ENCODE measurements at places on chromosomes 13 and 19.

- DNase-seq: no peak
Measured at GRCh38 chr13:87669379-87669978, 1.7 kb upstream of the SLITRK5 start.

DNA sequence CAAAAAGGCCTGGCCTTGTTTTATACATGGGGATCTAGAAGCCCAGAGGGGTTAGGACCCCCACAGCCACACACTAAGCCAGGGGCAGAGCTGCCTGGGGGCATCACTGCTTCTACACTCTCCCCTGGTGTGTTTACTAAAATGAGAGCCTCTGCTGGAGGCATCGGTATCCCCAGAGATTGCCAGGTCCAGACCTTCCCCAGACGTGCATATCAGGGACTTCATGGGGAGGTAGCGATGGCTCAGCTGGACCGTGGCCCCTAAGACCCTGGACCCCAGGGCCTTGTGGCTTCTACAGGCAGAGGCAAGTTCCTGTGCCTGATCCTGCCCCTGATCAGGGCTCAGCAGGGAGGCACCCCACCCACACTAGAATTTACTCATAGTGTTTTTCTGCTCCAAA lies 13.5 kb downstream of the CLPTM1 start:
- no peak for DNase-seq

- DNase-seq: no peak
Measured at GRCh38 chr19:35731353-35731752, 10.9 kb downstream of the IGFLR1 start.

- peak; percentile 82 for DNase-seq
Measured at GRCh38 chr13:105202354-105202753, 1333.1 kb downstream of the EFNB2 start.

DNA sequence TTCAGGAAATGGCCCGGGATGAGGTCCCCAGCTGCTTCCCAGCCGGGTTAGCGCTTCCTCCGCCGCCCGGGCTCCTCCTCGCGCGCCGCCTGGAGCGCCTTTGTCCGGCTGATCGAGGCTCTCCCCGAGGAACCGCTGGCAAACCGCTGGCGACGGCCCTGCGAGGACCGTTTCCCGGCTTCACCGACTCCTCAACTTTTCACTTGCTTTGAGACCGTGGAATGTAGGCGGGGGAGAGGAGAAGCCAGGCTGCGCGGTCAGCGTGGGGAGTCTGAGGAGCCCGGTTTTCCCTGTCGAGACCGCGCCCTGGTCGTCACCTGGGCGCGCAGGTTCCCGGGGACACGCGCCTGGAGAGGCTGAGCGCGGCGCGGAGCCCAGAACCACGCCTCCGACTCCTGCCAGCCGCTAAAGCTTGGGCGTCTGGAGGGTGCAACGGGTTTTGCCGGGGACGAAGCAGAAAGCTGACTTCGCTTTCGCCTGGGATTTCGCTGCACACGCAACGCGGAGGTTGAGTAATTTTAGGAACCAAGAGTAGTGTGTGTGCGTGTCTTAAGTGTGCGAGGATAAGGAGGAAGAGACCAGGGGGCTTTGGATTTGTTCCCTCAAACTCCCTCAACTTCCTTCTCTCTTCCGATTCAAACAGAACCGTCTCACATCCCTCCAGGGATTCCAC lies 7.3 kb upstream of the DGKH start:
- no peak for DNase-seq

GRCh38 chr13:59250336-59251189 lies 913.2 kb downstream of the DIAPH3 start:
- DNase-seq: no peak

- no peak for DNase-seq
Measured at GRCh38 chr19:55306712-55307111, 18.4 kb downstream of the TMEM150B start.

DNA sequence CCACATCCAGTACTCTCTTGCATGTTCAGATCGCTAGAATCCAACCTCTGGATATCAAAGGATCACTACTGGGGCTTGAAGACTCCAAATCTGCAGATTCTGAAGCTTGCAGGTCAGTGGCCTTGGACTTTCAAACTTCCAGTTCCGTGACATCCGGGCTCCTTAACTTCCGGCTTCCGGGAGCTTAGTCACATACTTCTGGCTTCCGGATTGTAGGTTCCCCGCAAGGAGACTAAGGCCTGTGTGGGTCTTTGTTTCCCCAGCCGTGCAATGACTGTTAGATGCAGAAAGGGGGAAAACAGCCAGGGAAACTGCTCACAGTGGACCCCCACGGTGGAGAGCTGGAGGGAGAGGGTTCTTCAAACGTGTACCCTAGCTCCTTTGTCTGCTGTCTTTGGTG lies 41.4 kb downstream of the ZNF333 start:
- no peak for DNase-seq

- peak; percentile 36 for DNase-seq
Measured at GRCh38 chr19:2282062-2282861, at the start of gene PEAK3. Gene PEAK3, minus strand, starts transcription at chr19:2282175. Its CDS starts 1,244 bp downstream, at chr19:2280931.

GRCh38 chr13:98307463-98308085 lies 130.5 kb upstream of the RNF113B start:
- no peak for DNase-seq

- DNase-seq: no peak
Measured at GRCh38 chr19:6723108-6723618, 2.7 kb upstream of the C3 start.

- no peak for DNase-seq
Measured at GRCh38 chr19:13366529-13367143, 139.6 kb downstream of the CACNA1A start.

- no peak for DNase-seq
Measured at GRCh38 chr19:17245535-17245984, at the start of gene NR2F6. Gene NR2F6, minus strand, starts transcription at chr19:17245919. Its CDS starts 699 bp downstream, at chr19:17245220.

DNA sequence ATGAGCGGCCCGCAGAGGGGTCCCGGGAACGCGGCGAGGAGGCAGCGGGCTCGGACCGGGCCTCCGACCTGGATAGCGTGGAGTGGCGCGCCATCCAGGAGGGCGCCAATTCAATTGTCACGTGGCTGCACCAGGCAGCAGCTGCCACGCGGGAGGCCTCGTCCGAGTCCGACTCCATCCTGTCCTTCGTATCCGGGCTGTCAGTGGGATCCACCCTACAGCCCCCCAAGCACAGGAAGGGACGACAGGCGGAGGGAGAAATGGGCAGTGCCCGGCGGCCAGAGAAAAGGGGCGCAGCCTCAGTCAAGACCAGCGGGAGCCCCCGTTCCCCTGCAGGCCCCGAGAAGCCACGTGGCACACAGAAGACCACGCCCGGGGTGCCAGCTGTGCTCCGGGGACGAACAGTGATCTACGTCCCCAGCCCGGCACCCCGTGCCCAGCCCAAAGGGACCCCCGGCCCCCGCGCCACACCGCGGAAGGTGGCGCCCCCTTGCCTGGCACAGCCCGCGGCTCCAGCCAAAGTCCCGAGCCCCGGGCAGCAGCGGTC lies 10.7 kb downstream of the C19orf25 start:
- DNase-seq: no peak

DNA sequence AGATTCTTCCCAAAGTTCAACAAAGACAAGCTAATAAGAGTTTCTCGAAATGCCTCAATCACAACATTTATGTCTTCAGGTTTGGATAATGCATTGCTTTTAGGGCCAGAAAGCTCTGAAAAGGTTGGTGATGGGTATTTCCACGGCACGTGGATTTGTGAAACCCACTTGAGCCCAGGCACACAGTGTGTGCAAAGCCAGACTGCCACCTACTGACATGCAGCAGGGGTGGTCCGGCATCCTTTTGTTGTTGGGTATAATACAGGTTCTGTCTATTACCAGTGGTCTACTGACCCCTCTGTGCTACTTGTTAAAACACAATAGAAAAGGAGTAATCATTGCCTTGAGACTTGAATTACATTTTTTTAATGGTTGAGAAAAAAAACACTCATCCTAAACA lies 225.6 kb downstream of the RAP2A start:
- peak; percentile 4 for DNase-seq

- no peak for DNase-seq
Measured at GRCh38 chr13:36261976-36262375, 35.6 kb downstream of the CCDC169 start.

GRCh38 chr19:10761443-10762250 lies 43.8 kb downstream of the DNM2 start:
- no peak for DNase-seq

GRCh38 chr13:114234645-114235421 lies at the start of gene CDC16:
Gene CDC16, plus strand, starts transcription at chr13:114234897. Its CDS starts 188 bp downstream, at chr13:114235085.
- DNase-seq: peak; percentile 93

DNA sequence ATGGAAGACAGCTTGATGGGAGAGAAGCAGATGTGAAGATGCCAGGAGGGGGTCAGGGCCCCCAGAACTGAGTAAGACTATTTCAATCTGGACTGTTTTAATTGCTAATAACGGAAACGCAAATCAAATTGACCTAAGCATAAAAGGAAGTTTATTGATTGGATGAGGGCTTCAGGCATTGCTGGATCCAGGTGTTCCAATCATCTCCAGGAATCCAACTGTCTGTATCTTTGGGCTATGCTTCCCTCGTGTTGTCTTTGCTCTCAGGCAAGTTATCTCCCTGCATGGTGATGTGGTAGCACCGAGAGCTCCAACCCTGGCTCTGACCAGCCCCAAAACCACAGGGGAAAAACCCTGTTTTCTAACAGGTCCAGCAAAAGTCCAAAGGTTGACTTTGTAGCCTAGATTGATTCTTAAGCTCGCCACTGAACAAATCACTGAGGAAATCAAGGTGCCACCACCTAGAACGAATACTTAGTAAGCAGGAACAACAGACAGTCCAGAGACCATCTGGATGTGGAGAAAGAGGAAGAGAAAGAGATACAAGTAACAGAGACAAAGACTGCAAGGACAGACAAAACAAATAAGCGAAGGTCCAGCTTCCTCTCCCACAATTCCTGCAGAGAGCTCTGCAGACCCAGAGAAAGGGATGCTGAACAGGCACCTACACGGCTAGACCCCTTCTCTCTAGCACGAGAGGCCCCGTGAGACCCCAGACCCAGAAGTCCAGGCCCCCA lies 1.2 kb upstream of the C19orf81 start:
- DNase-seq: no peak

DNA sequence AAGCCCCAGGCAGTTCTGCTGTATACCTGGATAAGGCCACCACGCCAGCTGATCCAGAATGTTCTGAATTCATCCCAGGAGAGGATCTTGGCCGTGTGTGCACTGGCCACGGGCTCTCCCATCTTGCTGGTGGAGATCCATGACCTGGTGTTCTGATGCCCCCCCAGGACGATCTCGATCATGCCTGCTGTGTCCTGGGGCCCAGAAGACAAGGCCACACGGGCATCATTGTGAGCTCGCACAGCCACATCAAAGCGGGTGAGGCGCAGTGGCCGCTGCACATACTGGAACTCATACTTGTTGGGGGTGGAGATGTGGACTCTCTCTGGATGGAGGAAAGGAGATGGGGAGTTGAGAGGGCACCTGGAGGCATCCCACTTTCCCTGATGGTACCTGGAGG lies 40.1 kb downstream of the F2RL3 start:
- no peak for DNase-seq

DNA sequence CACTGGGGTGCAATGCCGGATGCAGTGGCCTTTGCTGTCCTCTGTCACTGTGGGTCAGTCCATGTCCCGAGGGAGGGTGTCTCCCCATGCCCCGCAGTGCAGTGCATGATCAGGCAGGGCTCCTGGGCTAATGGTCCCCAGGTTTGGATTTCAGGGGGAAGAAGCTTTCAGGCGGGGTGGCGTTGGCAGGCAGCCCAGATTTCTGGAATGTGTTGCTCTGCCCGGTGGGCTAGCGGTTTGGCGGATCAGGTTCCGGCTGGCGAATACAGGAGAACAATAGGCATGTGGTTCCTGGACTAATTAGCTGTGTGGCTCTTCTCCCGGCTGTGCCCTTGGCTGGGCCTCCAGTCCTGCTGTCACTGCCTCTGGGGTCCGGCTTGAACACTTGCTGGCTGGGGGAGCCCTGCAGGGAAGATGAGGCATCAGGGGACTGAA lies 141.3 kb downstream of the FGF9 start:
- DNase-seq: no peak

DNA sequence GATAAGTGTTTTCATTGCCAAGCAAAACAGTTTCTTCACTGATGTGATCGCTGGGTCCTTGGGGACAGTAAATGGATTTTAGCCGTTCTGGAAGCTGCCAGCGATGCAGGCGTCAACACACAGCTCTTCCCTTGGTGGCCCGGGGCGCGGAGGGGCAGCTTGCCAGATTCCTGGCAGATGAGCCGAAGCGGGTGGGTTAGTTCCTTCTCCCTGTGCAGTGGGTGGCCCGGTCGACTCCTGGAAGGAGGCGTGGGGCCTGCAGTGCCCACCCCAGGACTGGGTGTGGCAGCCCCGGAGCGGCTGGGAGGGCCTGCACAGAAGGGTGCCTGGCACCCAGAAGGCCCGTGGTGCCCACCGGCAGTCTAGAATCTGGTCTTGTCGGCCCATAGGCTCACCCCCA lies 69.0 kb downstream of the KDM4B start:
- no peak for DNase-seq

DNA sequence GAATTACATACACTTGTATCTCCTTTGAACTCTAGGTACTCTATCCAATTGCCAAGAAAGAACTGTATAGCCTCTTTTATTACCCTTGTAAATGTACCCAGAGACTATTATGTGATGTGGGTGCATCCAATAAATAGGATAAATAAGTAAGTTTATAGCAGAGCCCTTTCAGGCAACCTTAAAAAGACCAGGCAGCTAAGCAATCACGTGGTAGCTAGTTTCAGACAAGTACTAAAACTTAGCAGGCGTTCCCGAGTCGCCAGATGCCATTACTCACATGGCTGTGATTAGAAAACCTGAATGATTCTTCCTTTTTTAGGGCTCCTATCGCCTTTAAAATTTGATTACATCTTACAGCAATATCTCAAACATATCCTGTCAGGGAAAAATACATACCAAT lies 1303.0 kb downstream of the EFNB2 start:
- DNase-seq: no peak

- DNase-seq: no peak
Measured at GRCh38 chr19:40471111-40471510, 4.3 kb downstream of the SPTBN4 start.

DNA sequence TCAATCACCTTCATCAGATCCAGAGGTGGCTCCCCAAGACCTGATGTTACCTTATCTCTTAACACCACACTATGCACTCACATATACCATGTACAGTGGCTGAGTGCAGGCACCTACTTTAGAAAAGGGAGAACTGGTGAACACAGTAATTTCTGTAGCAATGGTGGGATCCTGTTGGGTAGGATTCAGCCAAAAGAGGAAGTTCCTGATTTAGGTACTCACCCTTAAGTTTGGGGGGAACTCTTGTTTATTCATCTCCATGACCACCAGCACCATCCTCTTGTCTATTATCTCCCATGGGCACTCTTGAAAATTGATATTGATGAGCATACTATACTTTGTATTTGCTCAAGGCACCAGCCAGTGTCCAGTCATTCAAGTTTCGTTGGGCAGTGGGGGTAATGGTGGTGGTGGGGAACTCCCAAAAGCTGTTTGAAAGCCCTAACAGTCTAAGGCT lies 324.4 kb downstream of the LMO7 start:
- DNase-seq: no peak

DNA sequence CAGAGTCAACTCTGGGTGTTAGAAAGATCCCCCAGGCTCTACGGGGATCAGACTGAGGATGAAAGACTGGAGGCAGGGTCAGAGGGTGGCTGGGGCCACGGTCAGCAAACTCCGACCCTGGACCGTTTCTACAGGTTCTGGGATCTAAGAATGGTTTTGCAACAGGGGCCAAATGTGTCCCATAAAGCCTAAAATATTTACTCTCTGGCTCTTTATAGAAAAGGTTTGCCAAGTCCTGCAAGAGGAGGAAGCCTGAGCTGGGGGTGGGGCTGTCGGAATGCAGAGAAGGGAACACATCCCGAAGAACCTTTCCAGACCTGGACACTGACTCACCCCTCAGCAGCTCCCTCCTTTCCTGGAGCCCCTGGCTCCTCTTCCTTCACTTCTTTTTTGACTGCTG lies 20.7 kb downstream of the LIG1 start:
- no peak for DNase-seq

GRCh38 chr13:23763318-23763717 lies 125.9 kb downstream of the MIPEP start:
- DNase-seq: no peak
